Erythroblast (primary cell): ENCODE measurements at places on chromosomes 16 and 17.

GRCh38 chr16:28213396-28213795, 1.6 kb upstream of the XPO6 start:
- DNase-seq: no peak

DNA sequence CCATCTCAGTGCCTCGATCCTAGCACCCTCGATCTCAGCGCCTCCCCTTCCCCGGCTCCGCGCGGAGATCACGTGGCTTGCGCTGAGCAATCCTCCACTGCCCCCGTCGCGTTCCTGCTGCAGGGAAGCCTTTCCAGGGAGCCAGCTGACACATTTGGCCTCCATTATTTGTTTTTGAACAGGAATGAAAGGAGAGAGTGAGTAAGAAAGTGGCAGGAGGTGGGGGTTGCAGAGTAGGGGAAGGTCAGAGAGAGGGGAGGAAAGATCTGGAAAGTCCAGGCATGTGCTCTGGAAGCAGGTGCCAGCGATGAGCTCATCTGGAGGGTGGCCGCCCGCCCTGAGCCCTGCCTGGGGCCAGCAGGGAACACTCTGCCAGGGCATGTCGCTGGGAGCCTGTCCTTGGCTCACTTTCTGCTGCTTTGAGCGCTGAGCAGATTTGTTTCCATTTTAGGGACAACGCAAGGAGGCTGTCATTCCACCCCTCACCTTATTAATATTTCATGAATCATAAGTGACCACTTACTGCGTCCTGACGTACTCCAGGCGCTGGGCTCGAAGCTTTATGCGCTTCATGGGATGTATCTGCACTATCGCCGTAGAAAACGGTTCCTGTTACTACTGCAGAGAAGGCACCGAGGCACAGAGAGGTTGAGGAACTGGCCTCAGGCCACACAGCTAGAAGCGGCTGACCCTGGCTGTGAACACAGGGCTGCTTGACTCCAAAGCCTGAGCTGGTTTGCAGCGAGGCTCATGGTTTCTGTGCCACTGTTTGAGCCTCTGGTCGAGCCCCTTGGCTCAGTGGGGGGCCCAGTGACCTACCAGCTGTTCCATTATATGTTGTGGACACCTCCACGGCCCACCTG, 283.1 kb downstream of the SEC14L1 start:
- no peak for DNase-seq

- no peak for DNase-seq
These were observed 37.5 kb downstream of the PITPNC1 start for GRCh38 chr17:67414559-67414958.

GRCh38 chr17:233473-233941, 52.1 kb upstream of the DOC2B start:
- no peak for DNase-seq

DNA sequence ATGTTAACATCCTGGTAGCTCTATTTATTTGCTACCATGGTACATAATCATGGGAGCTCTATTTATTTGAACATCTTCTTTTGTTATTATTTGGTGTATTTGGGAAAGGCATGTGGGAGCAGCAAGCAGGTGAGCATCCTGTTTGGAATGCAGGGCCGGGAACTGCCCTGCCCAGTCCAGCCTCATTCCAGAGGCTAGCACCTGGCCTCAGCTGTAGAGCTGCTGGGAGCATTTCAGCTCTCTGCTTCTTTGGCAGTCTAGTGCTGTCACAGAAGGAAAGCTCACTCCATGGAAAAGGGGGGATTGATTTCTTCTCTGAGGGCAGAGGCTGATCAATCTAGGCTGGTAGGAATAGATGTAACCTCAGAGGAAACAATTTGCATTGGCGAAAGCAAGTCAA, 112.5 kb downstream of the WWOX start:
- DNase-seq: no peak

GRCh38 chr17:58615768-58616659, 75.8 kb downstream of the TEX14 start:
- no peak for DNase-seq

GRCh38 chr17:60077672-60078519, 825 bp downstream of the HEATR6 start:
- DNase-seq: no peak

- peak; percentile 43 for DNase-seq
These were observed 6.2 kb downstream of the JPH3 start for GRCh38 chr16:87608400-87608985.

DNA sequence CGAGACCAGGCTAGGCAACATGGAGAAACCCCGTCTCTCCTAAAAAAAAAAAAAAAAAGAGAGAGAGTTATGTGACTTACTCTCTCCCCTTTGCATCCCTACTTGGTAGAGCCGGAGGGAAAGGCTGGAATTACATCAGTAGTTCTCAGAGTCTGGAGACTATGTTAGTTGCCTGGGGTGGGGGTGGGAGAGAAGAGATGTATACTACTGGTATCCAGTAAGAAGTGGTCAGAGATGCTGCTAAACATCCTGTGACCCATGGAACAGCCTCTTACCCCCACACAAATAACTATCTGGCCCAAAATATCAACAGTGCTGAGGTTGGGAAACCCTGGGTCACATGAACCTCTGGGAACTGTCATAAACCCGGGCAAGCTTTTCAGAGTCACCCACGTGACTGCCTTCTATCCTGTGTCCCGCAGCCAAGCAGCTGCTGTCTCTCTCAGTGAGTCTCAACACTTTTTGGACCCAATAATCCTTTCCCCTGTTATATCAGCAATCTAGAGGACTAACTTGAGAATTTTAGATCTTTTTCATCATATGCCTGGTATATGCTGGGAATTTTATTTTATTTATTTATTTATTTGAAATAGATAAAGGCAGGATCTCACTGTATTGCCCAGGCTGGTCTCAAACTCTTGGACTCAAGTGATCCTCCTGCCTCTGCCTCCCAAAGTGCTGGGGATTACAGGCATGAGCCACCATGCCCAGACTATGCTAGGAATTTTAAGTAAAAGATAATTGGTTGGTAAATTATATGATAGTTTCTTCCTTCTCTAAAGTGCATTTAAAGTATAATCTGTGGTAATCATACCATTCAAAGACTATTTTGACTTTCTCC, 8.7 kb downstream of the EIF1 start:
- DNase-seq: peak; percentile 41

GRCh38 chr17:14165616-14166015, 71.0 kb downstream of the CDRT15 start:
- peak; percentile 58 for DNase-seq

- peak; percentile 75 for DNase-seq
These were observed at the start of gene NTN3 for GRCh38 chr16:2471016-2471652. Gene NTN3, plus strand, starts transcription at chr16:2471297. Its CDS starts 405 bp downstream, at chr16:2471702.

DNA sequence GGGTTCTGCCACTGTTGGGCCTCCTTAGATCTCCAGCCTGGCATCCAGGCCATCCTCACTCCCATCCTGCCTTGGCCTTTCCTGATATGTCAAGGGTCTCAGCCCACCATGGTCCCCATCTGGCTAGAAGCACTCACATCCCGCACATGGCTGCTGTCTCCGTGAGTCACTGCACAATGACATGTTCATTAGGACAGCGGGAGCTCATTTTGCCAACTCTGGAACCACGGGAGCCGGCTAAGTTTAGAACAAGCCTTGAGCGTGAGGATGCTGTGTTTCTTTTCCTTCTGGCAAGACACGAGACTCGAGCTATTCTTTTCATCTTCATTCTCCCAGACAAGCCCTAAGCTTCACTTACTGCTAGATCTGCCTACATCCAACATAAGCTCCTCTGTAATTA, 65.7 kb upstream of the KSR1 start:
- no peak for DNase-seq

GRCh38 chr17:17603178-17603894, 11.8 kb upstream of the PEMT start:
- no peak for DNase-seq

DNA sequence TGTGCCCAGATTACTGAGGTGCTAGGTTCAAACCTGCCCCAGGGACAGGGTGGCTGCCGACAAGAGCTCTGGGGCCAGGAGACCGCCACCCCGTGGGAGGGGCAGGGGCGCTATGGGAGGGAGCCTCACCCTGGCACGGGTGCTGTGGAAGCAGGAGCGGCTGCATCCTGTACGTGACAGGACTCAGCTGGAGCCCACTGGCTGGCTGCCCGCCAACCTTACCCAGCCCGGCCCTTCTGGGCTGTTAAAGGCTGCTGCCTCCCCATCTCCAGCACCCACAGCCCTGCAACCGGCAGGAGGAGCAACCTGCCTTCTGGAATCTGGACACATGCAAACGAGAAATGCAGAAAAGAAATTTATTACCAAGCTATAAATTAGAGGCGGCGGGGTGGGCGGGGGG, 11.2 kb downstream of the PAM16 start:
- DNase-seq: peak; percentile 20

- no peak for DNase-seq
These were observed 41.5 kb downstream of the NF1 start for GRCh38 chr17:31136319-31136718.

DNA sequence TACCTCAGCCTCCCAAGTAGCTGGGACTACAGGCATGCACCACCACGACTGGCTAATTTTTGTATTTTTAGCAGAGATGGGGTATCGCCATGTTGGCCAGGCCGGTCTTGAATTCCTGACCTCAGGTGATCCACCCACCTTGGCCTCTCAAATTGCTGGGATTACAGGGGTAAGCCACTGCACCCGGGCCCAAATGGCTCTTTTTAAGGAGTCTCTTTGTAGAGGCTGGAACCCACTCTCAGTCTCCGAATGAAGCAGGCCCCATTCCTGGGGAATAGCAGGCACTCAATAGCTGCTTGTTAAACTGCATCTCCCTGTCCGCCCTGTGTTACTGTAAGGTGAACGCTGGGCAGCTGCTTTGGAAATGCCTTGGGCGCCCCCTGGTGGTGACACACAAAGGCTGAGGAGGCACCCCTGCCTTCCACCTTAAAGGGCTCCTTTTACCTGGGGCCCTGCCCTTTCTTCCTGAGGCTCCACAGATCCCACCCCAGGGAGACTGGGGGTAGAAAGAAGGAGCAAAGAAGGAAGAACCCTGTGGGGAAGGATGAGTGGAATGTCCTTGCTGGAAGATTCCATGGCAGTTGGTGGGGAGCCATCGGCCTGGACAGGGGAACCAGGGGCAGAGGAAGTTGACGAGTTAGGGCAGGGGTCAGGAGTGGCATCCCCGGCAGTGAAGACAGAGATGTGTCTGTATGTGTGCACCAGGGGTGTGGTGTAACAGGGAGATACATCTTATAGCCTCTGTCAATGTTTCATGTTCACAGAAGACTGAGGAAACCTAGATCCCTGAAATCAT, 6.1 kb upstream of the SP2 start:
- peak; percentile 91 for DNase-seq

DNA sequence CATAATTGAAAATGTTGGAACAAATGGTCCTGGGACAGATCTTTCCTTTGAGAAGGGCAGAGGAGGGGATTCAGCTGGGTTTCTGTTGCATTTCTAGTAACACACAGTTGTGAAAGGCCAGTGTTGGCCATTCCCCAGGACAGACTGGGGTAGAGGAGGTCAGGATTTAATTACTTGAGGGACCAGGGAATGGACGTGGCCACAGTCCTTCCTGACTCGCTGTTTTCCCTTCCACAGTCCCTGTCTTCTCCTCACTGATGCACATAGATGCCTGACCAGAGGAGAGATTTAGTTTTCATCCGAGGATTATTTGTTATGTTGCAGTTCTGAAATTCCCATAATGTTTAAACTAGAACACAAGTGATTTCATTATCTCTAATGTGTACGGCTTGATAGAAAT, 25.2 kb upstream of the HEATR6 start:
- no peak for DNase-seq

GRCh38 chr17:43171586-43172487, 823 bp downstream of the NBR1 start:
- peak; percentile 74 for DNase-seq

DNA sequence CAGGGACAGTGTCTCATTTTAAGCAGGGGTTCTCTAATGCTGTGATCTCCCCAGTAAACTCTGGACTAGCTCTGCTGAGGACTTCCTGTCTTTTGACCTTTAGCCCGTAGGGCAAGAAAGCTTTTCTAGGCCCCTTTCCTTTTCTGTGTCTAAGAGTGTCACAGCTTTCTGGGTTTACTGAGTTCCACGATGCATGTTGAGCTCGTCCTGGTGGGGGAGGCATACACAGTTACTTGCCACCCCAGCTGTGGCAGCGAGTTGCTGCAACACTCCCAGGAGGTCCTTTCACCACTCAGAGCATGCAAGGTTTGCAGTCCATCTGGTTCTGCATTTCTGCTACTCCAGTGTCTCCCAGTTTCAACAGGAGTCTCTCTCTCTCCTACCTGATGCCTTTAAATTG, 23.7 kb downstream of the NOD2 start:
- DNase-seq: no peak

- DNase-seq: no peak
These were observed 18.8 kb upstream of the TMEM220 start for GRCh38 chr17:10748531-10749181.

DNA sequence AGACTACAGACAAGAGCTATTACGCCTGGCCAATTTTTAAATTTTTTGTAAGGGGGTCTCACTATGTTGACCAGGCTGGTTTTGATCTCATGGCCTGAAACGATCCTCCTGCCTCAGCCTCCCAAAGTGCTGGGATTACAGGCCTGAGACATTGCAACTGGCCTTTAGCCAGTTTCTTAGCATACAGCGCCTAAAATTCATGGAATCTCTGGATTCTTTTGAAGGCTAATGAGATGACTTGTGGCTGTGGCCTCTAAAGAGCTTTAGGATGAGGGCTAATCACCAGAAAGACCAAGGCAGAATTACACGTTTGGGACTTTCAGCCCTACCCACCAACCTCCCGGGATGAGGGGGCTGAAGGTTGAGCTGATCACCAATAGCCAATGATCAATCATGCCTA, 34.6 kb downstream of the AKAP10 start:
- DNase-seq: no peak

DNA sequence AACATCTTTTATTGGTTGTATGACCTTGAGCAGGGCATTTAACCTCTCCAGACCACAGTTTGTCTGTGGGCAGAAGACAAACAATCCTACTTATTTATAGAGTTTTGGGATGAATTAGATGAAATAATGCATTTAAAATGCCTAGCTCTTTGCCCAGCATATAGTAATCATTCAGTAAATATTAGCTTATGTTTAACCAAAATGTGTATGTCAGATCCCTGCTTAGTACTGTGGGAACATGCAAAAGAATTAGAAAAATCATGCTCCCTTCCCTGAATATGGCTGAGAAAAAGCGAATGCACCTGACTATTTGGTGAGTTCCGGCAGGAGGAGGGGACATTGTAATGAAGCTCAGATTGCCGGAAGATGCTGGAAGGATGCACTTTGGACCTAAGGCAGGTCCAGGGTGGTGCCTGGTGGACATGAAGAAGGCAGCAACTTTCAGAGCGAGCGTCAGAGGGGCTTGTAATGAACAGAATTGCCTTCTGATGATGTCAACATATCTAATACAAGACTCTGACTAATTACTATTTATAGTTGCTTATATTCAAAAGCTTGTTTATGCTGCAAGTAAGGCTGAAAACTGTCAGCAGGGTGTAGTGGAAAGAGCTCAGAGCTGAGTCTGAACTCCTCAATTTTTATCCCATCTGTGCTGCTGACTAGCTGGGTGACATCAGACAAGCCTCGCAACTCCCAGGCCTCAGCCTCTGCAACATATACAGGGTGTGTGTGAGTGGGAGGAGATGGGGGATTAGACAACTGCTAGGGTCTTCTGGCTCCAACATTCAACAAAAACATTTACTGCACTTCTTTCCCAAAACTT, 221.2 kb downstream of the PRKCA start:
- DNase-seq: no peak

- DNase-seq: no peak
These were observed 27.8 kb downstream of the SOCS7 start for GRCh38 chr17:38379448-38379847.
